ENCODE measurements at places on chromosomes 1 and 21.

- DNase-seq, result no peak
Observed at GRCh38 chr21:16205527-16205926, 475.7 kb downstream of the USP25 start.

DNA sequence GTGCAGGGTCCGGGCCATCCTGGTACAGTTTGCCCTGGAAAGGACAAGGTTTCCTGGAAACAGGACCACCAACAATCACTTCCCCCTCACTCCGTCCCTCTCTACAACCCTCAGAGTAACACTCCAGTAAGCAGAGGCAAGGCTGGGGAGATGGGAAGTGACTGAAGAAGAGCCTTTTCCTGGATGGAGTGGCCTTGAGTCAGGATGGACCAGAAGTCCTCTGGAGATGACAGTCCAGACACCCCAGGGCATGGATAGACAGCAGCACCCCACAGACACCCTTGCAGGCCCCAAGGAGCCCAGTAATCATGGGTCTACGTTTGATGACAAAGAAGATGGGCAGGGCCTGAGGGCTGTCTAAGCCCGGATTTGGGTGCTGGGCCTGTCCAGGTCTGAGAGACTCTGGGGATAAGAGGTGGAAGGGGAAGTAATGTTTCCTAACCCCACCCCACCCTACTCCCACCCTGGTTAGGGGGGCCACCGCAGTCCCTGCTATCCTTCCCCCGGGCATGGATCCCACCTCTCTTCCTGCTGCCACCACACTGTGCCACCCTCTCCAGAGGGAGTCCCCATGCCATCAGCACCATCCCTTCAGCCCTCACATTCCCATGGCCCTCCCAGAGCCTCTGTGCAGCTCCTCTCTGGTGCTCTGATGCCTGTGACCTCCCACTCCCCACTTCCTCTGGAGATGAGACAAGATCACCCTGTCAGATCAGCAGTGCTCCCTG is 7.2 kb upstream of the S100A8 start:
- no peak for DNase-seq

DNA sequence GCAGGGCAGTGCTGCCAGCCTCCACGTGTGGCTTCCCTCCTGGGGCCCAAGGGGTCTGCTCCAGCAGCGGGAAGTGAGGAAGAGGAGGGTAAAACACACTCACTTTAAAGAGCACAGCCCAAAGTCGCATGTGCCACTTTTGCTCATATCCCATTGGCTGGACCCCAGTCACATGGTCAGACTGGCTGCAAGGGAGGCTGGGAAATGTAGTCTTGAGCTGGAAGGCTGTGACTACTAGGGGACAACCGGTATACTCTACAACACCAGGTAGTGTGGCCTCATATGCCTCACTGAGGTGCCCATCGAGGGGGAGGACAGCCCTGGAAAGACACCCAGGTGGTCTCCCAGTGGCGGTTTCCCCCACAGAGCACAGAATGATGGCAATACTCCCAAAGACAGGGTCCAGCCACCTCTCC is 45.2 kb downstream of the CAMK2N1 start:
- DNase-seq, result peak; percentile 38

- no peak for DNase-seq
Observed at GRCh38 chr21:26961698-26962097, 5.2 kb downstream of the ADAMTS5 start.

DNA sequence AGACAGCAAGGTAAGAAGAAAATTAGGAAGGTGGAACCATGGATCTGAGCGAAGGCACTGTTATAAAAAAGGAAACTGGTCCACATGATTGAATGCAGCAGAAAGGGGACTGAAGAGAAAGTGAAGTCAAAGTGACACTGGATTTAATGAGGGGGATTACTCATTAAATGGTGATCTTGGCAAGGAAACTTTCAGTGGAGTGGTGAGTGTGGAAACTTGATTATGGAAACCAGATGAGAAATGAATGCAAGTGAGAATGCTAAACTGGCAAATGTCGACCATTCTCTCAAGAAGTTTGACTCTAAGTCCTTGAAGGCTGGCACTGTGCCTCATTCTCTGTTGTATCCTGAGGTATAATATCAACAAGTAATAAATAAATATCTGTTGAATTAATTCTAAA is 23.3 kb downstream of the COLGALT2 start:
- no peak for DNase-seq

DNA sequence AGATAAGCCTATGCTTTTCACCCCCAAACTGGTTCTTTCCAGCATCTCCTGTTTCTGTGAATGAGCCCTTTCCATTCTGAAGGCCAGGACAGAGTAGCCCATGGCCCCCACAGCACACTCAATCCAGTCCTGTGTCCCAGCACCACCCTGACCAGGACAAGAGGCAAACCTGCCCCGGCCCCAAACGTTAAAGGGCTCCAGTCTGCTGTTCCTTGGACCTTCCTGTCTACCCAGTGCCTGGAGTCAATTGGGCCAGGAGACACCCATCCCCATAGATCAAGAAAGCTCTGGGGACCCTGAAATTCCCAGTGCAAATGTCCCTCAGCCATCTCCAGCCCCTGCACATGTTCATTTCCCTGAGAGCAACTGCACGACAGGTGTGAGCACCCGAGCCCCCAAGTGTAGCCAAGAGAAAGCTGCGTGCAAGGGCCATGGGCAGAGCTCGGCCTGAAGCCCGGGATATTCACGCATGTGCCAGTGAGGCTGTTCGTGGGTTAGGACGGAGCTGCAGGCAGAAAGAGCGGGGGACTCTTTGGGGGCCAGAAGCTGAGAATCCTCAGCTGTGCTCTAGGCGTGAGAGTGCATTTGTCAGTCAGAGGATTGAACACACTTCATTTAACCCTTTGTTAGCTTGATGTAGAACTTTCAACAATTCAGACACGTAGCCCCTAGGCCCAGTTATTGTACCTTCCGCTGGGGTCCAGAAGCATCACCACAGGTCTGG is 4.2 kb upstream of the RIPK4 start:
- DNase-seq, result no peak

GRCh38 chr1:203405703-203406438 is 54.9 kb upstream of the FMOD start:
- no peak for DNase-seq

GRCh38 chr1:211343607-211344006 is 17.0 kb downstream of the TRAF5 start:
- DNase-seq, result no peak

- DNase-seq, result no peak
Observed at GRCh38 chr1:43706598-43707189, 642 bp upstream of the ST3GAL3 start.

DNA sequence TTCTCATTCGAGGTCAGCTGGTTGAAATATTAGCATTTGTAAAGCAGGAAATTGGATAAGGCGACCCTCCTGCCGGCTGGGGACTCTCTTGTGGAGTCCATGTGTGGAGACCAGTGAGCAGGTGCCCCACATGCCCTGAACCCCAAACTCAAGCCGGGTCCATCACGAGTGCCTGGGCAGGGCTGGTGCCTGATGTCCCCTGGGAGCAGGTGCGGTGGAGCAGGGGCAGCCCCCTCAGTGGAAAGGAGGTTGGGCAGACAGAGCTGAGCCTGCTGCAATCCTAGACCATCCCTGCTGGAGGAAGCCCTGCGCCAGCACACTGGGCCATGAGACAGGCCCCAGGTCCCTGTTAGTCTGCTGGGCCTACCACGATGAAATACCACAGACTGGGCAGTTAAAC is 395.6 kb downstream of the NPHP4 start:
- no peak for DNase-seq

DNA sequence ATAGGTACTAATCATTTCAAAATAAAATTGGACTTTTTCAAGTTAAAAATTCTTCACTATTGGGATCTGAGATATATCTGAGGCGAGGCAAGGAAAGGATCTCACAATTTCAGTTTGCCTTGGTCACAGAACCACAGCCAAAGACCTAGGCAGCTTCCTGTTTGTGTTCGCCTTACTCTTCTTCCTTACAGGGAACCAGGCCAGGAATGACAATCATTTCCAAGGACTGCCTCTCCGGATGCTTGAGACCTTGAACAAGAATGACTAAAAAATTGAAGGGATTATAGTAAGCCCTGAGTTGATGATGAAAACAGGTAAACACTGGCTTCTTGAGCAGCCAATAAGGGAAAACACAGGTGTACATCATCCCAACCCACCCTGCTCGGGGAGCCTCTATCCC is 35.2 kb upstream of the SERBP1 start:
- no peak for DNase-seq

DNA sequence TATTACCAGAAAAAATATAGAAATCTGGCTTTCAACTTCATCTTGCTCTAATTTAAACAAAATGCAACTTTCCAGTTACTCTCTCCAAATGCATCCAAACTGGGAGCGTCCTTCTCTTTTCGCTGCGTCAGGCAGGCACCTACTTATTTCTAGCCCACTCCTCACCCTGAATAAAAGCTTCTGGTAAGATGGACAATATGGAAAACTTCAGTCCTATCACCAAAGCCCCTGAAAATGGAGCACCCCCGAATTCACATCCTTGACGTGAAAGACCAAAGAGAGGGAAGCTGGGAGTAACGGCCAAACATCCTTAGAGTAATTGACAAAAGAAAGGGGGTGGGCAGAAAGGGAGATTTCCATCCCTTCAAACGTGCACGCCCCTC is 5.5 kb upstream of the PROX1 start:
- DNase-seq, result no peak

DNA sequence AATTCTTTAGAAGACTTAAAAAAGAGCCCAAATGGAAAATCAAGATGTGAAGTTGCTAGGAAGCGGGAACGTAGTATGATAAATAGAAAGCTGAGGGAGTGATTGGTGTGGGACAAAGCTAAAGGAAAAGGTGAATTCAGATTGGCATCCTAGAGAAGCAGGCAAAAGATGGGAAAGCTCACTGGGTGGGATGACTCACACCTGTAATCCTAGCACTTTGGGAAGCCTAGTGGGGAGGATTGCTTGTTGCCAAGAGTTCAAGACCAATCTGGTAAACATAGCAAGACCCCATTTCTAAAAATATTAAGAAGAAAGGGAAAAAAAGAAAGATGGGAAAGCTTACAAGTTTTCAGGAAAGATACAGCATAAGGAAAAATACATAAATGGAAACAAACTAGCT is 1.8 kb downstream of the MRPS21 start:
- no peak for DNase-seq

DNA sequence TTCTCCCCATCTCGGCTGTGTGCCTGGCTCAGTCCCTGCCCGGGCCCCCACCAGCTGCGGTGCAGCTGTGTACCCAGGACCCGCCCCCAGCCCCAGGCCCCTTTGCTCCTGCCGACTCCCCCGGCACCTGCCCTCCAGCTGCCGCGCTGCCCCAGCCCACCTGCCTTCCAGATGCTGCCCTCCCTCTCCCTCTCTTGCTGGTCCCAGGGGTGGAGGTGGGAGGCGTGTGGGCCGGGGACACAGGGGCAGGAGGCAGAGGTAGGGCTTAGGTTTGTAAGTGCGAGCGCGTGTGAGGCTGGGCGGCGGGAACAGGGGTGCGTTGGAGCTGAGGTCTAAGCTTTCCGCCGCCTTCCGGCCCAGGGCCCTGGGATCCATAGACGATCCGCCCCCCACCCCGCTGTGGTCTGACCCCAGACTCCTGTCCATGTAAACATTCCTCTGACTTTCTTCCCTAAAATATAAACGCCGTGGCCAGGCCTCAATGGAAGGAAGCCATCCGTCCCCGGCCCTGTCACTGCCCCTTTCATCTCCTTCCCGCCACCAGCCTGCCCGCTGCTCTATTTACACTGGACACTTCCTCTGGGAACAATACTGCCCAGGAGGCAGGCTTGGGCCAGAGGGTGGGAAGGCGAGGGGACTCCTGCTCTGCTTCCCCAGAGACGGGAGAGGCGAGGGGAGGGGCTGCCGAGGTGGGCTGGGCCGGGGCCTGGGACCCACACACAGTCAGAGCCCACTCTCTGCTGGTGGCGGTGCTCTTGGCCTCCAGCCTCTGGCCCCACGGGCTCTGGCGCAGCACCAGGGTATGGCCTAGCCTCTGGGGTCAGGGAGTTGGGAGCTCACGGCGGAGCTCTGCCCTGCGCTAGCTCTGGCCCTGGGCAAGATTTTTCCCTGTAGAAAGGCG is 128.3 kb downstream of the CASZ1 start:
- no peak for DNase-seq

- no peak for DNase-seq
Observed at GRCh38 chr1:147451628-147452027, 89.7 kb upstream of the BCL9 start.

GRCh38 chr1:154527192-154527591 is 25.0 kb upstream of the SHE start:
- DNase-seq, result no peak

- no peak for DNase-seq
Observed at GRCh38 chr1:169312084-169312954, 55.3 kb downstream of the NME7 start.

GRCh38 chr1:225426395-225427234 is 1.2 kb downstream of the LBR start:
- peak; percentile 39 for DNase-seq

- no peak for DNase-seq
Observed at GRCh38 chr1:20240012-20240411, 50.7 kb upstream of the VWA5B1 start.

GRCh38 chr1:110612060-110612745 is 6.0 kb upstream of the KCNA2 start:
- DNase-seq, result no peak

- DNase-seq, result no peak
Observed at GRCh38 chr1:155761736-155762405, 73.0 kb downstream of the DAP3 start.

- no peak for DNase-seq
Observed at GRCh38 chr1:100778748-100779147, 59.2 kb downstream of the VCAM1 start.

DNA sequence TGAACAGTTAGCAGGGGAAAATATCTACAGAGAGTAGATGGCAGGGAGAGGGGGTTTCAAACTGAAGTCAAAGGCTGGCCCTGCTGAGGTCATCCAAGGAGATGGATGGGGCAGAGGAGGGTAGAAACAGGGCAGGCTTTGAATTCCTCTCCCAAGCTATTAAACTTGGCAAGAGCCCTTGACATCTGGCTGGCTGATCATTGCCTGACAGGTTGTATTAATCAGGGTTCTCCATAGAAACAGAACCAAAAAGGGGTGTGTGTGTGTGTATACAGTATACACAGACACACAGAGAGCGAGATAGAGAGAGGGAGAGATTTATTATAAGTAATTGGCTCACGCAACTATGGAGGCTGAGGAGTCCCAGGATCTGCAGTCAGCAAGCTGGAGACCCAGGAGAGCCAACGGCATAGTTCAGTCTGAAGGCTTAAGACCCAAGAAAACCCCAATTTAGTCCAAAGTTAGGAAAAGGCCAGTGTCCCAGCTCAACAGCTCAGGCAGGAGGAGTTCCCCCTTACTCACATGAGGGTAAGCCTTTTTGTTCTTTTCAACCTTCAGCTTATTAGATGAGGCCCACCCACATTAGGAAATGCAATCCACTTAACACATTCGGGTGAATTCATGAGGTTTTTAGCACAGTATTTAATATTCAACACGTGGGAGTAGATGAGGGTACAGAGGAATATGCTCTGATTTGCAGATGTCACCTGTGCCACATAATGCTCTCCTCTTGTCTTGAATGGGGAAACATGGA is 46.7 kb upstream of the HAO2 start:
- no peak for DNase-seq

GRCh38 chr21:34913811-34914210 is 135.3 kb downstream of the RUNX1 start:
- no peak for DNase-seq

GRCh38 chr1:220962031-220962751 is 82.9 kb downstream of the HLX start:
- DNase-seq, result no peak

GRCh38 chr1:161502641-161503393 is 2.4 kb upstream of the FCGR2A start:
- DNase-seq, result no peak

Data from activated T-cell treated with anti-CD3 and anti-CD28 coated beads, Interleukin-2, amount 50 U/mL, for 1 hour (primary cell).